Ovary (tissue), 10 donors: ENCODE measurements at places on chromosomes 1 and 21.

DNA sequence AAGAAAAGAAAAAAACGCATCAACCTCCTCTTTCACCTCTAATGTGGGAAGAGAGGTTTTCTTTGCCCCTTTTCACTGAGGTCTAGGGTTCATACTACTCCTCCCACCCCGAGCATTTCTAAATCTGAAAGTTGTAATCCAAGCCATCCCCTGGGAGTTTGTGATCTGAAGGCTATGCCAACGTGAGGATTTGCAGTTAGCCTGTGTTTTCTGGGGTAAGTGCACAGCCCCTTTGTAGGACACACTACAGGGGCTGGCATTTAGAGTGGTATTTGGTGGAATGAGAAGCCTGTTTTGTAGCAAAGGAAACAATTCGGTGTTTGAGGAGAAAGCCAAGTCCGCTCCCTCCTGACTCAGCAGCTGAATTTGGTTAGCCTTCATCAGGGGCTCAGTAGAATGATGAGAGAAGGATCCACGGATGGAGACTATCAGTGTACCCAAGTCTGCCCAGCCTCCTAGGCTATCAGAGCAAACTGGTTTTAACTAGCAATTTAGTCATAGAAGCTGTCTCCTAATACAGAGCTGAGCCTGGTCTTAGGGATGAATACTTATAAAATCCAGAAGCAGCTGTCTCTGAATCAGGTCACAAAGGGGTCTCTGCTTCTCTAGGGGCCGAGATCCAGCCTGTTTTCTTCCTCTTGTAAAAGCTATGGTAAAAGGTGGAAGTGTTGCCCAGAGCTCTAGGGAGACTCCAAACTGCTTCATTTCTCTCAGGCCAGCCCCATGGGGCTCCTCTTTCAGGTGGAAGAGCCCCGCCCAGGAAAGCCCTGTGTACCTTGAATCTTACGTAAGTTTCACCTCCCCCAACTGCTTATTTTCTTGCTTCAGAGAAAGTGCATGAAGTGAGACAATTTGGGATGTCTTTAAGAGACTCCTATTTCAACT lies 2.1 kb downstream of the PCP4L1 start:
- DNase-seq = no peak

- no peak for DNase-seq
These were observed 408.7 kb downstream of the NUF2 start for GRCh38 chr1:163730411-163730821.

- no peak for DNase-seq
These were observed 330.1 kb downstream of the PLPP3 start for GRCh38 chr1:56249234-56249633.

DNA sequence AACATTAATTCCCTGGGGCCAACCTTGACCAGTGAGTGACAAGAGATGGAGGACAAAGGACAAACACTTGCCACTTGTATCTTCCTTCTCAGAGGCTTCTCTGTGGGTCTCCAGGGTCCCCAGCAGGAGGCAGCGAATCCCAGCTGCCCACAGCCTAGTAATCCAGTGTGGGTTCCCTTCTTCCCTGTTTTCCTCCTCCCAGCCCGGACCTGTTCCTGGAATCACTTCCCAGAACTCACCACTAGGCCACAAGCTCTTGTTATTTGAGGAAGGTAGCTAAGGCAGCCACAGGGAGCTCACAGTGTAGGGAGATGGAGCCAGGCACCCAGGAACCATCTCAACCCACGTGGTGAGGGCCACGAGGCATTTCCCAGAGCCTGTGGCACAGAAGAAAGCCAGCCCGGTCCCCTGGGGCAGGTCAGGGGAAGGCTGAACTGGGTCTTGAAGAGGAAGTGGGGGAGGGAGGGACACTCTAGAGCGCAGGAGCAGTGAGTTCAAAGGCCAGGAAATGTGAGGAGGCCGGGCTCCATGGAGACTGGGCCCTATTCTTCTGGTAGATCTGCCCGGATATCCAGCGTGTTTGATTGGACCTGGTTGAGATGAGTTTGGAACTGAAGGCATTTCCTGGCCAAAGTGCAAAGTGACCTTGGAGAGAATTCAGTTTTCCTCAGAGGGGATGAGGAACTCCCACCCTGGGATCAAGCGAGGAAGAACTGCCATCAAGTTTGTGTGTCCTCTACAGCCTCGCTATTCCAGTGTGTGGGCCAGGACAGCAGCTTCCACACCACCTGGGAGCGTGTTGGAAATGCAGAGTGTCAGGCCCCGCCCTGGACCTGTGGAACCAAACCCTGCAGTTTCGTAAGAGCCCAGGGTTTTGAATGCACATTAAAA lies 20.3 kb upstream of the C2CD2 start:
- DNase-seq = no peak

DNA sequence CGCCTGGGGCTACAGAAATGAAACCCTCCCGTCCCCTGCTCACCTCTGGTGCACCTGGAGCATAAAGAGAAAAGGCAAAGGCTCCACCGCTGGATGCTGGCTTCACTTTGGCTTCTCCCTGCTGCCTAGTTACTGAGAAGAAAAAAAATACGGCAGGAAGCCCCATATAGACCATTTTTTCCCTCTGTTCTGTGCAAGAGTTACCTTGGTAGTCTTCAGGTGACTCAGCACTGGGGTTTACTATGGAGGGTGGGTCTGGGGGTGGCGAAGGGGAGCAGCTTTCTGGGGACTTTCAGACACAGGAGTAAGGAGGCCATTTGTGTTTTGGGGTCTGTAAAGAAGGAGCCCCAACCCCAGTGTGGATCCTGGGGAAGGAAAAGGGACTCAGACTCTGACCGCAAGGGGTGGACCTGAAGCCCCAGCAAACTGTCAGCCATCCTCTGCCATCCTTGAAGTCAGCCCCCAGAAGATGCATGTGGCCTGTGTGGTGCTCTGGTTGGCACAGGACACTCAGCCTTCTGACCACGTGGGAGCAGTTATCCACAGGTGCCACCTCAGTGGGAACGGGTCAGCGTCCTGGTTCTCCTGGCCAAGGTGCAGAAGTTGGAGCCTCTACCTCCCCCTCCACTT lies 25.9 kb upstream of the EPS8L3 start:
- no peak for DNase-seq

DNA sequence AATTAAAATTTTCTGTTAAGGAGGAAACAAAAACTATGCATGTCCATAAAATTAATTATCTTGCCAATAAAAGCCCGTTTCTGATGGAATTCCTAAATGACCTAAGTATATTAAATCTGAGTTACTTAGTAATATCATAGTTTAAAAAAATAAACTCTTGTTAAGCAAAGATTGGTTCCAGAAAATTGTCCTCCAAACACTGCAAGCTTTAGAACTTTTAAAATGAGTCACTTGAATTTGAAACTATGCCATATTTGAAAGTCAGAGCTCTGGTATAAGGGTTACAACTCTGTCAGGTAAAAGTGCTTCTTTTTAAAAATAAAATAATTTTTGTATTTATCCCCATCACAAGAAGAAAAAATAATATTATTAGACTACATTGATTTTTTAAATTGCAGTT lies 409.5 kb downstream of the PLPP3 start:
- DNase-seq = no peak

DNA sequence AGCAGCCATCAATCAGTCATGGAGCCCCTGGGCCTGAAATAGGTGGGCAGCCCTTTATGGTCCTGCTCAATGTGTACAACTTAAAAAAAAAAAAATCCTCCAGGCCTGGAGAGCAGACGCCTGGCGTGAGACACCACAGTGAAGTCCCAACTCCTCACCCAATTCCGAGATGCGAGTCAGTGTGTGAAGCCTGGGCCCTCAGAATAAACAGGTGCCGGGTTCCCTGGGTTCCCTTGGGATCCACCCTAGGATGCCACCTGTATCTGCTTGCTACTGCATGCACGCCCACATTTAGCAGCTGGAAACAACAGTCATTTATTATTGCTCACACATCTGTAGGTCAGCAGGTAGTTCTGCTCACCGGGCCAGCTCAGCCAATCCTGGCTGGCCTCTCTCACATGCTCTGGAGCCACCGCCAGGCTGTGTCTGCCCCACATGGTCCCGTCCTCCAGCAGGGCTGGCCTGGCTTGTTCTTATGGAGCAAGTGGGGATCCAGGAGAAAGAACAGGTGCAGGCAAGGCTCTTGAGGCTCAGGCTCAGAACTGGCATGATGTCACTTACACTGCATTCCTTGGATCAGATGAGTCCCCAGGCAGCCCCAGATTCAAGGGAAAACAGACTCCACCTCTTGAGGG lies 172.7 kb downstream of the NPHP4 start:
- DNase-seq = no peak

DNA sequence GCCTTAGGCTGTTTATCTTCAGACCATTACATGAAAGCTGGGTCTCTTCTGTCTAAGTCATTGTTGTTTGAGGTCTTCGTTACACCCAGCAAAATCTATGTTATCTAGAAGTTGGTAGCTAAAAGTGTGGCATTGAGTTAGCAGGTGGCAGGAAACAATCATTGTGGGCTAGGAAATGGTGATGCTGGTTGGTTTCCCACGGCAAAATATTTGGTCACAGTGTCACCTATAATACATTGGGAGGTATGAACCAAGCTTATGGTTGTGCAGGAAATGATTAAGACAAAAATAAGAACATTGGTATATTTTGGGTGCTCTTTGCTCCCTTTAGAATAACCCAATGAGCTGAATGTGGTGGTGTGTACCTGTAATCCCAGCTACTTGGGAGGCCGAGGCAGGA lies 169.7 kb downstream of the TRIM33 start:
- no peak for DNase-seq

DNA sequence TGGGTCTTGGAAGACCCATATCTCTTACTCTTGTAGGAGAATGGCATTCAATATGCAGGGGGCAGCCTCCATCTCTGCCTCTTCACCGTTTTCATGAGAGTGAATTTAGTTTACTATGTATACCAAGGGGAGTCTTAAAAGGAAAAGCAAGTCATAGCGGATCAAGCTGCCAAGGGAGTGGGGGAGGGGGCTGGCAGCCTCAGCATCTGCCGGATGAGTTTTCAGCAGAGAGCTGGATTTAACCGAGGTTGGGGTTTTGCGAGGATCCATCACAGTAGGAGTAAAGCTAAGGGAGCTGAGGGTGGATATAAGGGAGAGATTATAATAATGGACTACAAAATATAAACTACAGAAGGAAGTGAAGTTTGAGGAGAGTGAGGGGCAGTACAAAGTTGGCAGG lies 9.9 kb downstream of the CD160 start:
- DNase-seq = no peak
